ENCODE measurements at places on chromosomes 7 and 10.

- peaks cover 29% of the 10 kb centered on the region for H3K4me1 ChIP-seq
- H3K4me3 ChIP-seq: no peak overlapping the region
- no peak overlapping the region for H3K27ac ChIP-seq
- H3K36me3 ChIP-seq: no peaks in the 10 kb centered on the region
These were observed 62.2 kb downstream of the VIM start for GRCh38 chr10:17290226-17290625.

- peaks cover 24% of the 10 kb centered on the region for H3K4me1 ChIP-seq
- H3K27me3 ChIP-seq: peaks cover 2% of the 10 kb centered on the region
- no peak overlapping the region for H3K27ac ChIP-seq
These were observed 30.5 kb upstream of the UTF1 start for GRCh38 chr10:133199488-133199885.

DNA sequence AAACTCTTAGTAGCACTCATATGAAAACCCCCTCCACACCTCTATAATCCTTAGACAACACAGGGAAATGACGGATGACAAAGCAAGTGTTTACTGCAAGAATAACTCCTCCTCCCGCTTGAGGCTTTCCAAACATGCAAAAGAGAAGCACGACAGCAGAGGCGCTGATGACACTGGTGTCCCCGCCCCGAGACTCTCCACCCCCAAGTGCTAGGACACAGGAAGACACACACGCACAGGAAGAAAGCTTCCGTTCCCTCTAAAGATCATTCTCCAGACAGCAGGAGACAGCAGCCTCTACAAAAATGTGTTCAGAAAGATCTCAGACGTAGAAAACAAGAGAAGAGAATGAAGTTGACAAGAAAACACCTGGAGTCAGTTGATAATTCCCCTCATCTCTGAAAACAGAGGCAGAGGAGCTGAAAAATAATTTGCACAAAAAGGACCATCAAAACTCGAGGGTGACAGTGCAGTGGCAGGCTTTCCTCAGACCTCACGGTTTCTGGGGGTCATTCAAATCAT is 90.2 kb downstream of the DLG5 start:
- H3K4me1 ChIP-seq: peaks cover 50% of the 10 kb centered on the region
- peaks cover 35% of the 10 kb centered on the region for H3K36me3 ChIP-seq
- no peaks in the 10 kb centered on the region for H3K27me3 ChIP-seq
- DNase-seq: no peak
- H3K4me3 ChIP-seq: no peak overlapping the region

DNA sequence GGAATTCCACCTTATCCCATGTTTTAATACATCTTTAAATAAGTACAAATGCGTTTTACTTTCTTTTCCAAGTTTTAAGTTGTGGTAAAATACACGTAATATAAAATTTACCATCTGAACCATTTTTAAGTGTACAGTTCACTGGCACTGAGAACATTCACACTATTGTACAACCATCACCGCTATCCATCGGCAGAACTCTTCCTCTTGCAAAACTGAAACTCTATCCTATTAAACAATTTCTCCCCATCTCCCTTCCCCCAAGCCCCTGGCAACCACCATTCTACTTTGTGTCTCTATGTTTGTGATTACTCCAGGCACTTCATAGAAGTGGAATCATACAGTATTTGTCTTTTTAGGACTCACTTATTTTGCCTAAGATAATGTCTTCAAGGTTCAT is 33.8 kb downstream of the HIP1 start:
- H3K4me3 ChIP-seq: no peak overlapping the region
- DNase-seq: no peak
- no peaks in the 10 kb centered on the region for H3K27me3 ChIP-seq
- peaks cover 7% of the 10 kb centered on the region for H3K4me1 ChIP-seq

DNA sequence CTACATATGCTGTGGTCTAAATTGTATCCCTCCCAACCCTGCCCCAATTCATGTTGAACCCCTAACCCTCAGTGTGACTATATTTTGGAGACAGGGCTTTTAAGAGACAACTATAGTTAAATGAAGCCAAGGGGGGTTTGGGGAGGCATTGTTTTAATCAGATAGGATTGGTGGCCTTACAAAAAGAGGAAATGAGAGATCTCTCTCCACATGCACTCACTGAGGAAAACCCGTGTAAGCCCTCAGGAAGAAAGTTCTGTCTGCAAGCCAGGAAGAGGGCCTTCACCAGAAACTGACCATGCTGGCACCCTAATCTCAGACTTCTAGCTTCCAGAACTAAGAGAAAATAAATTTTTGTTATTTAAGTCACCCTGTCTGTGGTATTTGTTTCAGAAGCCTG is 276.7 kb downstream of the KIF20B start:
- no peaks in the 10 kb centered on the region for H3K27me3 ChIP-seq
- H3K4me1 ChIP-seq: no peaks in the 10 kb centered on the region
- no peak overlapping the region for H3K27ac ChIP-seq
- no peaks in the 10 kb centered on the region for H3K36me3 ChIP-seq
- no peak overlapping the region for H3K4me3 ChIP-seq

- H3K27me3 ChIP-seq: no peaks in the 10 kb centered on the region
- no peak overlapping the region for H3K4me3 ChIP-seq
- no peak for DNase-seq
- peaks cover 18% of the 10 kb centered on the region for H3K4me1 ChIP-seq
These were observed 107.6 kb downstream of the ADCY1 start for GRCh38 chr7:45681596-45682357.

- no peak for DNase-seq
- H3K36me3 ChIP-seq: no peaks in the 10 kb centered on the region
- no peak overlapping the region for H3K4me3 ChIP-seq
- peaks cover 5% of the 10 kb centered on the region for H3K4me1 ChIP-seq
- H3K27ac ChIP-seq: no peak overlapping the region
These were observed 145.8 kb upstream of the LRRN3 start for GRCh38 chr7:110944966-110945644.

- peaks cover 11% of the 10 kb centered on the region for H3K4me1 ChIP-seq
- H3K4me3 ChIP-seq: no peak overlapping the region
- no peak for DNase-seq
- H3K27ac ChIP-seq: no peak overlapping the region
- peaks cover 32% of the 10 kb centered on the region for H3K27me3 ChIP-seq
- peaks cover 53% of the 10 kb centered on the region for H3K36me3 ChIP-seq
These were observed 31.2 kb downstream of the WDR86 start for GRCh38 chr7:151378496-151379192.

GRCh38 chr10:201328-201771 is 66.1 kb downstream of the ZMYND11 start:
- H3K4me1 ChIP-seq: no peaks in the 10 kb centered on the region
- H3K4me3 ChIP-seq: no peak overlapping the region
- DNase-seq: no peak
- no peak overlapping the region for H3K27ac ChIP-seq
- H3K36me3 ChIP-seq: peaks cover 13% of the 10 kb centered on the region
- H3K27me3 ChIP-seq: no peaks in the 10 kb centered on the region

DNA sequence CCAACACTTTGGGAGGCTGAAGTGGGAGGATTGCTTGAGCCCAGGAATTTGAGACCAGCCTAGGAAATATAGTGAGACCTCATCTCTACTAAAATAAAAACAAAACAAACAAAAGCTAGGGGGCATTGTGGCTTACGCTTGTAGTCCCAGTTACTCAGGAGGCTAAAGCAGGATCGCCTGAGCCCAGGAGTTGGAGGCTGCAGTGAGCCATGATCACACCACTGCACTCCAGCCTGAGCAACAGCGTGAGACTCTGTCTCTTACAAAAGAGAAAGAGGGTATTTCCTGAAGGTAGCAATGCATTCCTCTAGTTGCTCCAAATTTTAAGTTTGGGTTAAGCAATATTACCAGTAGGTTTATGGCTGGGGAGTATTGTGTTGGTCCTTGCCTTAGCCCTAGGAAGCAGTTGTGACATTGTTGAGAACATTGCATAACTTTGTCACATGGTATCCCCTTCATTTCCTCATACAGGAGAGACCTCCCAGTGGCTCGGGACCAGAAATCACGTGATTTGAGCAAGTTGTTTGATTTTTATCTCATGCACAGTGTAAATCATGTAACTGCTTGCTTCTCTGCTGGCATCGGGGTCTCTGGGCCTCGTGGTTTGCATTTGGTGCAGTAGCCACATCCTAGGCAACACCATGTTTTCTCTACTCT is 23.3 kb upstream of the SMARCD3 start:
- H3K27me3 ChIP-seq: peaks cover 36% of the 10 kb centered on the region
- no peaks in the 10 kb centered on the region for H3K36me3 ChIP-seq
- no peak for DNase-seq
- no peak overlapping the region for H3K27ac ChIP-seq
- no peak overlapping the region for H3K4me3 ChIP-seq
- H3K4me1 ChIP-seq: no peaks in the 10 kb centered on the region

- H3K27me3 ChIP-seq: peaks cover 3% of the 10 kb centered on the region
- peaks cover 33% of the 10 kb centered on the region for H3K4me1 ChIP-seq
- H3K36me3 ChIP-seq: peaks cover 59% of the 10 kb centered on the region
- H3K27ac ChIP-seq: no peak overlapping the region
- DNase-seq: no peak
These were observed 68.5 kb upstream of the SVIL start for GRCh38 chr10:29703271-29703670.

DNA sequence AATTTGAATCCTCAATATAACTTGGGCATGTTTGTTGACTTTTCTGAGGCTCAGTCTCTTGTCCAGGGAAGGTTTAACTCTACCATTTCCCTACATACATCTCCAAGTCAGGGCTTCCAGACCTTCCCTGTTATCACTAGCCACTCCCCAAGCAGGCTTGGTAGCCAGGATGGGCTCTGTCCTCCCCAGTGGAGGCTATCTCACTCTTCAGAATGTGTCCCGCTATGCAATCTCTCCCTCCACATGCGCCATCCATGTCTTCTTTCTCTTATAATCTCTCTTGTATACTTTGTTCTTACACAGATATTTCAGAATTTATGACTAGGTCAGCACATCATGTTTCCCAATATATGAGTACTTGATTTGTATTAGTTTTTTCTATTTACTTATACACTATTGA is 310.4 kb downstream of the HGF start:
- DNase-seq: no peak
- peaks cover 6% of the 10 kb centered on the region for H3K4me1 ChIP-seq
- H3K36me3 ChIP-seq: no peaks in the 10 kb centered on the region
- H3K27me3 ChIP-seq: no peaks in the 10 kb centered on the region
- H3K27ac ChIP-seq: no peak overlapping the region

GRCh38 chr7:17071866-17072265 is 190.1 kb upstream of the AGR3 start:
- H3K4me3 ChIP-seq: no peak overlapping the region
- DNase-seq: no peak
- no peaks in the 10 kb centered on the region for H3K36me3 ChIP-seq
- no peaks in the 10 kb centered on the region for H3K4me1 ChIP-seq
- H3K27me3 ChIP-seq: no peaks in the 10 kb centered on the region
- H3K27ac ChIP-seq: no peak overlapping the region

DNA sequence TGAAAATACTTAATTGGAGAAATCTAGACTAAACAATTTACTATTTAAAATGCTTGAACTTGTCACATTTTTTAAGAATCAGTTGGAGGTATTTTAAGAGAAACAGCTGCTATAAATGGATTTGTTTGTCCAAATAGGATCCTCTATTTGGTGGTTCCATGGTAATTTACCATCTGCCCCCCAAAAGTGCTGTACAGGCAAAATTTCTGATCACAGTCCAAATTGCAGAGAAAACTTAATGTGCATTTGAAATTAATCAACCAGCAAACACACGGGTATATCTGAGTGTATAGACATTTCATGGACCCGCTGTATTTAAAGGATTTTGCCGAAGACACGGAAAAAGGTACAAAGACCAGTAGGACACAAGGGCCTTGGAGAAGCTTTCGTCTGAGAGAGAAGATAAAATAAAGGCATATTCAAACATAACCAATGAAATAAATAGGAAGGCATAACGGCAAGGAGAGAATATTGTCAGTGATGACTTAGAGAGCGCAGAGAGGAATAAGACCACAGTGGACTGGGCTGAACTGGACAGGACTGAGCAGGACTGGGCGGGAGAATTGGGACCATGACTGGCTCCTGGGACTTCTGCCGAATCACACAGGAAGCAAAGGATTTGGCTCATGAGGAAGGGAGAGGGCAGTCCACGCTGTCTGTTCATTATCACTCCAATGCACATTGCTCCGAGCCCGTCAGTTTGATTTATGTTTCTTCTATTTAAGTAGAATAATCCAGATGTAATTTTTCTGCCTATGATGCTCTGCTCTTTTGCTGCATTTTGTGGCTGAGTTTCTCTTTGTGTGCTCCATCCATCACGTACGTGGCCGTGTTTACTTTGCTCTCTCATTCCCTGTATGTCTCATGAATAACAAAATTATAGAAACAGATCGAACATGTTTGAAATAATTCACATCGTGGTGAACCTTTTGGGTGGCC is 112.8 kb downstream of the PRLHR start:
- no peak for DNase-seq
- H3K27ac ChIP-seq: no peak overlapping the region
- no peaks in the 10 kb centered on the region for H3K4me1 ChIP-seq

DNA sequence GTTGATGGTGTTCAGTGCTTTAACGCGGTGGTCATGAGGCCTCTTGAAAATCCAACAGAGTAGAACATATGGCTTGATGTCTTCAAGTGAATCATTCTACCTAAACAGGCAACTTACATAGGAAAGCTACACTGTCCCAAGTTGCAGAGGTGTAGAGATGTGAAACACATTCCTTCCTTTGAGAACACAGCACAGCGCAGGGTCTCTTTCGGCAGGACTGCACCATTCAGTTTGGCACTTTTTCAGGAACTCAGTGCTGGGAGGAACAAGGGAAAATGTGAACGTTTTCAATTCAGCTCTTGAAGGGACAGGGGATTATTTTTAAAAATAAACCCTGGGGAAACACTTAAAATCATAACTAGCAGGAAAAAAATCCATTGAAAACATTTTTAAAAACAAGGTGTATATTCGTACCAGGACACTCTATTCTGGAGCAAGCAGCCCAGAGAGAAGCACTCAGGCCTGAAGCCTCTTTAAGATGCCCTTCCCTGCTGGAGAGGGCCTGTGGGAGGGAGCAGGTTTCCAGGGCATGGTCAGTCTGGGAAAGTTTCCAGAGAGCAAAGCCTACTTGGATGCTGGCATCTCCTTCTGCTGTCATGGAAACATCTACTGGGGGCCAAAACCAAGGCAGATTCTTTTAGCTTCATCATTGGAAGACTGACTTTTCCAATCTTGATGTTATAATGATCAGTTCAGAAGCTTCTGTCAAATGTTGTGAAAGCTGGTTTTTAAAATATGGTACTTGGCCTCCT is 60.4 kb upstream of the NPVF start:
- peaks cover 6% of the 10 kb centered on the region for H3K27me3 ChIP-seq
- H3K4me3 ChIP-seq: no peak overlapping the region
- no peak for DNase-seq
- H3K4me1 ChIP-seq: peaks cover 11% of the 10 kb centered on the region

Data from nephron progenitor cell (in vitro differentiated cells).